ENCODE measurements at places on chromosomes 11 and 22. TPM values are rescaled to one million over a fixed set of nuclear protein-coding genes. Genes with fewer than 3 reads are reported as not detected.
A peak's percentile ranks its signal among the peaks of the same experiment; 100 is the strongest.

GRCh38 chr22:49205483-49205800 is 622.2 kb downstream of the BRD1 start:
- DNase-seq, result no peak

DNA sequence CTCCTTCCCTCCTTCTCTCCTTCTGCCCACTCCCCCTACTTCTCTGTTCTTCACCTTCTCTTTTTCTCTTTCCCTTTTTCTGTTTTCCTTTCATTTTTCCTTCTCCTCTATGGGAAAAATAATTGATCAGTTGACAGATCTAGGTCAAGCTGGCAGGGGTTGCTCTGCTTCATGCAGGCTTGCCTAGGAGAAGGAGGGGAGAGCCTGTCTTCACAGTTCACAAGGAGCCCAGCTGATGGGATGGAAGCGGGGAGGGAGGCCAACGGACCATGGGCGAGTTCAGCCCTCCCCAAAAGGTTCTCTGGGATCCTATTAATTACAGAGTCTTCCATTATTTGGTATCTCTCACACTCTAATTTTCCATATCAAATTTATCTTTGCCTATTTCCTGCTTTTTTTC is 5.5 kb downstream of the NTM start:
- no peak for DNase-seq

GRCh38 chr11:55658031-55658573 is 3.9 kb upstream of the OR4C6 start:
- DNase-seq, result no peak

DNA sequence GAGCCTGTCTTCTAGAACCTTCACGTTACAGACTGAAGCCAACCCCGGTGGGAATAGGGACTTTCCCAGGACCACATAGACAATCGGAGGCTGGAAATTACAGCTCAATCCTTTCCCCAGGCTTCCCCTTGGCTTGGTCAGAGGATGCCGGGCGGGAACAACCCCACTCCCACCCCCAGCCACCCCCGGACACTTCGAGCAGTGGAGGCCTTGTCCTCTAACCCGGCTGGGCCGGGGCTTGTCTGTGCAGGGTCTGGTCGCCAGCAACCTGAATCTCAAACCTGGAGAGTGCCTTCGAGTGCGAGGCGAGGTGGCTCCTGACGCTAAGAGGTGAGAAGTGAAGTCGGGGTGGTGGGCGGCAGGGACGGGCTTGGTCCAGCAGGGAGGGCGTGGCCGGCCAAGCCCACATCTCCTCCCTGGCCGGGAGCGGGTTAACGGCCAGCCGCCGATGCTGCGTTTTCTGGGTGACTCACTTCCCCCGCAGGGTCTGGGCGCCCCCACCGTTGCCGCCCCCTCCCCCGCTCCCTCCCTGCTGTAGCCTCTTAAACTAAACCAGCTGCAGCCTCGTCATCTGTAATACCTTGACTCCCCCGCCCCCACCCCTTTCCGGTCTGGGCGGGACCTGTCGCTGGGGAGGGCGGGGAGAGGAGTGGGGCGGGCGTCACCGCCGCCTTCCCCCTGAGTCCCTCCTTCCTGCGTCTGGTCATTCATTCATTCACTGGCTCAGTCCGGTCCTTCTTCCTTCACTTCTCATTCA is 1.5 kb downstream of the LGALS1 start:
- peak; percentile 75 for DNase-seq

- no peak for DNase-seq
Observed at GRCh38 chr22:44448271-44448830, 49.7 kb downstream of the RTL6 start.

DNA sequence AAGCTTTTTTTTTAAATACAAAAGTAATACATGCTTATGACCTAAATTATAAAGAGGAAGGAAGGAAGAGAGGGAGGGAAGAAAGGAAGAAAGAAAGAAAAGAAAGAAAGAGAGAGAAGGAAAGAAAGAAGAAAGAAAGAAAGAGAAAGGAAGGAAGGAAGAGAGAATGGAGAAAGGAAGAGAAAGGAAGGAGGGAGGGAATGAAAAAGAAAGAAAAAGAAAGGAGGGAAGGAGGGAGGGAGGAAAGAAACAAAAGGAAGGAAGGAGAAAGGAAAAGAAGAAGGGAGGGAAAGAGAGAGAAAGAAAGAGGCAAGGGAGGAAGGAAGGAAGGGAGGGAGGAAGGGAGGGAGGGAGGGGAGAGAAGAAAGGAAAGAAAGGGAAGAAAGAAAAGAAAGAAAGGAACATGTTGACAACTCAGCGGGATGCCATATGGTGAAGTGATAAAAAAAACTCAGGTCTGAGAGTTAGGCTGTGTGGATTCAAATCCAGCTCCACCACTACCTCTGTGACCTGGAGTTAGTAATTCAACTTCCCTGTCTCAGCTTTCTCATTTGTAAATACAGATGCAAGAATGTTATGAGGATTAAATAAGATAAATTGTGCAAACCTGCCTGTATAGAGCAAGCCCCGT is 9.6 kb upstream of the EED start:
- DNase-seq, result no peak

DNA sequence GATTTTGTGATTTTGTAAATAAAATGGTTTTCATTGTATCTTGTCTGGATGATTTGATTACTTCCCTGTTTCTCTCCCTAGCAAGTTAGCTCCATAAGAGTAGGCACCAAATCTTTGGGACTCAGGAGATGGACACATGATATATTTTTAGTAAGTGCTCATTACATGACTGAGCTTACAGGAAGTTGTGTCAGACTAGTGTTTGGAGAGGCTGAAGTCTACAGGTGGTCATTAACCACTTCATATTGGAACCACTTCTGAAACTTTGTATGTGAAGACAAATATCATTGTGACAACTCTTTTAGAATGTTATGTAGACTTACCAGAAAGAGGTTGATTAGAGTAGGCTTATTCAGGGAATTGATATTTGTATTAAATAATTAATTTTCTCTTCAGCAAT is 19.1 kb downstream of the ARHGAP42 start:
- DNase-seq, result no peak

GRCh38 chr11:128735935-128736605 is 42.2 kb downstream of the FLI1 start:
- no peak for DNase-seq

DNA sequence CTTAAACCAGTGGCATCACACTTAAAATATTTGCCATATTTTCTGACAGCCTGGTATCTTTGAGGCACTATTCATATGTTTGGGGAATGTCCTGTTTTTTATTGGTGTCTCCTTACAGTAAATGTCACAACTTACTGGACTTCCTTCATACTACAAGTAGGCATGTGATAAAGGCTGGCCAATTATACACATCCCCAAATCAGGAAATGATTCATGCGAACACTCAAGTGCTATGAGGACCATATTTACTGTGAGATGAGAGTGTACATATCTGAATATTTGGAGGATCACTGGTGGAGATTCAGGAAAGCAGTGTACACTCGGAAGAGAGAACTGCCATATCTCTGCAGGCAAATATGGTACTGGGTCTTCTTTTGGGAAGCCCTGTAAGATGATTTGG is 913.8 kb upstream of the CHORDC1 start:
- DNase-seq, result no peak

DNA sequence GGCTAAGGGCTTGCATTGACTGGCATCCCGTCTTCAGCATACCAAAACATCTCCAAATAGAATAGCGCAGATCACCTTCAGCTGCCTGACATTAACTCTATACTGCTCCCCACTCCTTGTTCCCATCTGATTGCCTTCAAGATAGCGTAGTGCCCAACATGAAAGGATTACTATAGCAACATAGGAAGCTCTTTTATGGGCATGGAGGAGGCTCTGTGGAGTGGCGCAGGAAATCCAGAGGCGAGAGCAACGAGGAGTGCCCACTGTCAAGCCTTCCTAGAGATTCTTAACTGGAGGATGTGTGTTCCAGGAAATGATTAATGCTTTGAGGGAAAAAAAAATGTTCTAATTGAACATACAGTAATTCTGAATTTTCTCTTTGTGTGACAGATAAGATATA is 213.3 kb downstream of the CADM1 start:
- DNase-seq, result no peak

GRCh38 chr11:68741463-68741862 is 9.9 kb downstream of the TESMIN start:
- DNase-seq, result no peak

DNA sequence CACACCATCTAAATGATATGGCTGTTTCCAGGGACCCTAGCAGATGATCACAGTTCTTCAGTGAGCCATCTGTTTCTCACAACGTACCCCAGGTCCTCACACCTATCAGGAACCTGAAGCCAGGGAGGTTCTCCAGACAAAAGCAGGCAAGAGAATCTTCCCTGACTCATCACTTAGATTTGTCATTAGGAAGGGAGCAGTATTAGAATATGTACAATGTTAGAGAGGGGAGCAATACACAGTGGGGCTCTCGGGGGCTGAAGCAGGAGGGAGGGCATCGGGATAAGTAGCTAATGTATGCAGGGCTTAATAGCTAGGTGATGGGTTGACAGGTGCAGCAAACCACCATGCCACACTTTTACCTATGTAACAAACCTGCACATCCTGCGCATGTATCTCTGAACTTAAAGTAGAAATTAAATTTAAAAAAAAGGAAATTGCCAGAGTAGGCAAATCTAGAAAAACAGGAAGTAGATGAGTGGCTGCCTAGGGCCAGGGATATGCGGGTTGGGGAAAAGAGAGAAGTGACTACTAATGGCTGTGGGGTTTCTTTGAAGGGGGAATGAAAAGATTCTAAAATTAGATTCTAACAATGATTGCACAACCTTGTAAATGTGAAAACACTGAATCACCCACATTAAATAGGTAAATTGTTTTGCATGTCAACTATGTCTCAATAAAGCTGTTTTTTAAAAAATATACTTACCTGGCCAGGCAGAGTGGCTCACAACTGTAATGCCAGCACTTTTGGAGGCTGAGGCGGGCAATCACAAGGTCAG is 14.4 kb downstream of the C22orf42 start:
- no peak for DNase-seq

GRCh38 chr11:71551711-71552110 is 3.5 kb downstream of the KRTAP5-9 start:
- no peak for DNase-seq

GRCh38 chr22:17199003-17199731 is 20.1 kb downstream of the ADA2 start:
- DNase-seq, result no peak

DNA sequence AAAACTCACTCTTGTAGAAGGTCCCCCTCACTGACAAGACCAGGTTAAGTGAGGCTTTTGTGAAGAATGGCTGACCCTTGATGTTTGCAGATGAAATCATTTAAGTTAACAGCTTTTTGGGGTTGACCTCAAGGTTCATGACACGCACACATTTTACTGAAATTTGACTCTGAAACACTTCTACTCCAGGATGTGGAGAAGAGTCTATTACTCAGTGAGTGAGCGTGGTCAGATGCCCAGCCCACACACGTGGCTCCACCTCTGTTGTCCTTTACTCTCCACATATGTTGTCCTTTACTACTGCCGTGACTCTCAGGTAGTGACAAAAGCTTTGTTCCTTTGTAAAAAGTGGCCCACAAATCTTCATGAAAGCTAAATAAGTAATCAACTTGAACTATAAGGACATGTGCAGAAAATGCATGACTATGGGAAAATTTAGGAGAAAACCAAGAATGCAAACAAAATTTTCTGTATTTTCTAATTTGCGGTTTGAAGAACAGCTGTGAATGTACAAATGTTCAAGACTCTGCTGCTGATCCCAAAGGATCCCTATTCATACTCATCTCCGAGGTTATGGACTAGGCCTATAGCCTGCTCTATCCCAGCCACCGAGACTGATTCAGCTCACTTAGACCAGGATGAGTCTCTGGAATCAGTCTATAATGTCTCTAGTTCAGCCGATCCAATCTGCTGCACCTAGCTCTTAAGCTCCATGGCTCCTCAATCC is 22.4 kb downstream of the XRRA1 start:
- DNase-seq, result no peak

- DNase-seq, result no peak
Observed at GRCh38 chr11:19664886-19665548, 47.6 kb upstream of the NAV2 start.

- DNase-seq, result no peak
Observed at GRCh38 chr11:17541330-17541885, 2.8 kb downstream of the USH1C start.

DNA sequence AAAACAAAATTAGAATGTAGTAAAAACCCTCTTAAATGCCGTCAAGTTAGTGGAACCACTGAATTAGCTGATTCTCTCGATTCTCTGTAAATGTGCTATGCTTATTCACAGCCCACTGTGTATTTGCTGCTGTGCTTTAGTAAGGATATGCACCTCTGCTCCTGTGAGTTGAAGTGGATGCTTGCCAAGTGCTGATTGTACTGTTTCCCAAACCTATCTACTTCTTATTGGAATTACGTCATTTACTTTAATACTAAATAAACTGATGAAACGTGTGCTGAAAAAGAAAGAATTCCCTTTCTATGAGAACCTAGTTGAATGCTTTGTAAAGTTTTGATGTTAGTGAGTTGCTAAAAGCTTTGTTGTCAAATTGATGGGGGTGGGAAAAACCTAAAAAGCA is 158.4 kb downstream of the LRRC4C start:
- DNase-seq, result no peak

DNA sequence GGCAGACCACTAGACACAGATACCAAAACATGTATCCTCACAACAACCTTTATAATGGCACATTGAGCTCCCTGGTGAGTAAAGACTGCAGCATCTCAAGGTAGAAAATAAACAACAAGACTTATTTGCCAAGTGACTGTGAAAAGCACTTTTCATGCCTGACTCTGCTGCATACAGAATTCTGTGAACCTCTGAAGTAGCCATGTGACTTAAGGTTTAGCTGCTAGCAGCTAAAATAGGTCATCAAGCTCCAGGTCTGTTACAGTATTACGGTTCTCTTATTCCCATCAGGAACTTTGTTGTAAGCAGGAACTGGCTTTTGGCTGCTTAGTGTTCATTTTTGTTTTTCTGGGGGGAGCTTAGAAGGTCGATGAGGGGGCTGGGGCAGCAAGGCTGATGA is 139.4 kb downstream of the PAX6 start:
- DNase-seq, result no peak

DNA sequence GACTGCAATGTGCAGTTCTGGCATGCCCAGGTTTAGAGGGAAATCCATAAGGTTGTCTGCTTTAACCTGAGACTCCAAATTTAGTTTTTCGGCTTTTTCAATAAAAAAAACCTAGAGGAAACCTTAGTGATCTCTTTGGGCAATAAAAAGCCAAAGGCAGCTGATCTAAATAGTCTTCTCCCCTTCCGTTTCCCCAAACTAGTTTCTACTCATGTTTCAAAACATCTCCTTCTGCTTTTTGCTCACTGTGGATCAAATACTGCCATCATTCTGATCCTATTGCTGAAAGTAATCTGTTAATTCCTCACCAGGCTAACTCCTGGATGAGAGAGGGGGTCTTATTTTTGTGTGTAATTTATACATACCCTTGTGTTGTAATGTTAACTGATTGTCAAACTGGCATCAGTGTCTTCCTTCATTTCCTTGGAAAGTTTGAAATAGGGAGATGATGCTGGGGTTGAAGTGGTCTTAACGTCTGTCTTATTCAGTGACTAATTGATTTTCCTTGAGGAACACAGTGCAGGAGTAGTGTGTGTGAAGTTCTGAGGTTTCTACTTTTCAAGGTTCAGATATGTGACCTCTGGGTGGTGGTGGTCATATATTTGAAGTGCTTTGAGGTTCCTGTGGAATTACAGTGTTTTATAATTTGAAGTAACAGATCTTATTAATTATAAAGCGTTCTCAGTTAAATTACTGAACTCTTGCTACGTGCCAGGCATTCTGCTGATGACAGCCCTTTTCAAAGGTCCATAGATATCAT is 55.0 kb downstream of the ARHGAP42 start:
- DNase-seq, result no peak

The CLDN25 gene
- total RNA-seq, result not detected

The NXPE1 gene
- total RNA-seq, result not detected

The DDX6 gene
- total RNA-seq, result 163 TPM

The ACTN3 gene
- total RNA-seq, result 0.04 TPM

The KRTAP5-2 gene
- not detected for total RNA-seq

The ACR gene
- total RNA-seq, result not detected

The PRR5L gene
- total RNA-seq, result not detected

The BET1L gene
- 27.3 TPM for total RNA-seq

The LRP4 gene
- 6.8 TPM for total RNA-seq

The FAM227A gene
- total RNA-seq, result 1.5 TPM
